ENCODE measurements at places on chromosomes 5 and 9. TPM values are rescaled to one million over a fixed set of nuclear protein-coding genes. Genes with fewer than 3 reads are reported as not detected.

- no peaks in the 10 kb centered on the region for H3K4me1 ChIP-seq
- no peak for DNase-seq
- no peaks in the 10 kb centered on the region for H3K36me3 ChIP-seq
- no peak overlapping the region for H3K4me3 ChIP-seq
- H3K27ac ChIP-seq = no peak overlapping the region
- H3K27me3 ChIP-seq = no peaks in the 10 kb centered on the region
Measured at GRCh38 chr9:135586601-135587109, 25.1 kb downstream of the PAEP start.

DNA sequence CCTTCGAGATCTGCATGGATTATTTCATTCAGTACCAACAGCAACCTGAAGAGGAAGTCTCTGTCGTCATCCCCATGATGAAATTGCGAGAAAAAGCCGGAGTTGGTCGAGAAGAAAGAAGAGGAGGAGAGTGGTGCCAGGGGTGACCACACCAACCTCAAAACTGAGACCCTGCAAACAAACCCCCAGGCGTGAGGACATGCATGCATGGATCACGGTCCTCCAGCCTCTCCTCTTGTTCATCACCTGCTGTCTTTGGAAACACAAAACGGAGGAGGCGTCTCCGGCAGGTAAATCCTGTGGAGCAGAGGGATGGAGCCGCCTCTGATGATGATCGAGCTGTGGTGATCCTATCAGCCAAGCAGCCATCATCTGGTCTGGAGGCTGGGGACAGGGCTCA, 114.4 kb upstream of the IRX2 start:
- no peak overlapping the region for H3K4me3 ChIP-seq
- no peaks in the 10 kb centered on the region for H3K36me3 ChIP-seq
- H3K27ac ChIP-seq = no peak overlapping the region
- no peak for DNase-seq
- no peaks in the 10 kb centered on the region for H3K27me3 ChIP-seq

GRCh38 chr5:83715236-83716065, 5.2 kb downstream of the HAPLN1 start:
- no peaks in the 10 kb centered on the region for H3K36me3 ChIP-seq
- H3K27ac ChIP-seq = no peak overlapping the region
- no peaks in the 10 kb centered on the region for H3K4me1 ChIP-seq
- DNase-seq = no peak
- H3K4me3 ChIP-seq = no peak overlapping the region

DNA sequence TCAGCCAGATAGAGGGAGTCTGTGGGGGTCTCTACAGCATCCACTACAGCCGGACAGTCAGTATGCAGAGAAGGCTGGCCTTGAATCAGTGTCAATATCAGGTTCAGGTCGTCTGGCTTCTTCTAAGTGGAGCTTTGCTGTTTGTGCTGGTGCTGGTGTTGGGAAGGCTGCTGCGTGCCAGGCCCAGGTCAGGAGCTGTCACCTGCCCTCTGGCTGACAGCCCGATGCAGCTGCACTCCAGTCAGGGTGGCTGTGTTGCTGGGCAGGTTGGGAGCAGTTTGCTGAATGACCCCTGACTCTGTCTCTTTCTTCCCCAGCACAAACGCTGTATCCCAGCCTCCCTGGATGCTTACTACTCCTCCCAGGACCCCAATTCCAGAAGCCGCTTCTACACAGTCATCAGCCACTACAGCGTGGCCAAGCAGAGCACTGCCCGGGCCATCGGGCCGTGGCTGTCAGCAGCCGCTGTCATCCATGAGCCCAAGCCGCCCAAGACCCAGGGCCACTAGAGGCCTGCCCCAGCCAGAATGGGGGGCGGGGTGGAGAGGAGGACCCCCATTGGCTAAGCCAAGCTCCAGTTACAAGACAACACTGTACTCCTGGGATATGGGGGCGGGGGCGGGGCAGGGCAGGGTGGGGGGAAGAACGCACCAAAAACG, 61.6 kb downstream of the NSG2 start:
- no peak for DNase-seq
- no peaks in the 10 kb centered on the region for H3K27me3 ChIP-seq
- H3K36me3 ChIP-seq = no peaks in the 10 kb centered on the region
- H3K4me3 ChIP-seq = no peak overlapping the region
- no peak overlapping the region for H3K27ac ChIP-seq

GRCh38 chr5:141969783-141970771, 1.2 kb downstream of the RNF14 start:
- H3K27ac ChIP-seq = peak overlapping the region; percentile 93
- H3K4me3 ChIP-seq = peak overlapping the region; percentile 91
- H3K4me1 ChIP-seq = peaks cover 20% of the 10 kb centered on the region
- DNase-seq = no peak

- DNase-seq = no peak
- H3K4me1 ChIP-seq = no peaks in the 10 kb centered on the region
- H3K27ac ChIP-seq = no peak overlapping the region
- H3K36me3 ChIP-seq = no peaks in the 10 kb centered on the region
- H3K27me3 ChIP-seq = peaks cover 2% of the 10 kb centered on the region
- no peak overlapping the region for H3K4me3 ChIP-seq
Measured at GRCh38 chr5:11197726-11198125, 436.7 kb upstream of the DAP start.

DNA sequence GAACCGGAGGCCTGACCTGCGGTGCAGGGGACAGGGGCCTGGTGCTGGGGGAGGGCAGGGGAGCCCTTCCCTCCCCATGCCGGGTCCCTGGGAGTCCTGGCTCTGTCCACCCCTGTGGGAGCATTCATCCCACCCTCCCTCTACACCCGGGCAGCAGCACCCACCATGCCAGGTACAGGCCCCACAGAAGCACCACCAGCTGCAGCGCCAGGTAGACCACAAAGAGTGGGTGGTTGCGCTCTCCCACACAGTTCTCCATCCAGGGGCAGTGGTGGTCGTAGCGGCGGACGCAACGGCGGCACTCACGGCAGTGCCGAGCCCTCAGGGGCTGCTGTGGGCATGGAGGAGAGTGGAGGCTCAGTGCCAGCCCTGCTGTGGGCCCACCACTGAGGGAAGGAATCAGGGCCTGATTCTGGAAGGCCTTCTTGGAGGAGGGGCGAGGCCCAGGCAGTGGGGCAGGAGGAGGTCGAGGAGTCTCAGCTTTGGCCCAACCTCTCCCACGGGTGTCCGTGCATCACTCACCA, 2.4 kb downstream of the ZDHHC12 start:
- peaks cover 5% of the 10 kb centered on the region for H3K36me3 ChIP-seq
- H3K4me3 ChIP-seq = no peak overlapping the region
- peaks cover 23% of the 10 kb centered on the region for H3K4me1 ChIP-seq
- no peaks in the 10 kb centered on the region for H3K27me3 ChIP-seq

DNA sequence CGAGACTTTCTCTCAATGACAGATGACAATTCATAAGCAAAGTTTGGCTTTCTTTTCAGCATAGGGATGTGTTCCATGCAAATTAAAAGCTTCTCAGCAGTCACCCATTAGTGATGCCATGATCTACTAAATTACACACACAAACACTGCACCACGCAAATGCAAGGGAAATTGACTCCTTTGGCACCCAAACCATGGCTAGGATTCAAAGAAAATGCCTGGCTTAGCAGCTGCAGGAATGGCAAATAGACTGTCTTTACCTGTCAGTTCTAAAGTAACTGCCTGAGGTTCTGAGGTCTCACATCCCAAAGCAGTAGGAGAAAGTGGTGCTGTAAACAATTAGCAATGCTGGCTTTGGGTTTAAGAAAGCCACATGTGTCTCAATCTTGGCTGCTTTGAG, 108.6 kb upstream of the ATP10B start:
- no peak overlapping the region for H3K4me3 ChIP-seq
- no peaks in the 10 kb centered on the region for H3K36me3 ChIP-seq
- H3K4me1 ChIP-seq = no peaks in the 10 kb centered on the region
- no peak for DNase-seq
- no peak overlapping the region for H3K27ac ChIP-seq

Gene ESM1
- polyA plus RNA-seq = 0.68 TPM

- no peak overlapping the region for H3K27ac ChIP-seq
- DNase-seq = peak; percentile 34
- H3K4me1 ChIP-seq = peaks cover 4% of the 10 kb centered on the region
- no peaks in the 10 kb centered on the region for H3K27me3 ChIP-seq
- no peaks in the 10 kb centered on the region for H3K36me3 ChIP-seq
- H3K4me3 ChIP-seq = no peak overlapping the region
Measured at GRCh38 chr5:80275347-80275746, 19.5 kb upstream of the SERINC5 start.

Gene KCNIP1
- not detected for polyA plus RNA-seq

- DNase-seq = no peak
- H3K27me3 ChIP-seq = no peaks in the 10 kb centered on the region
- no peak overlapping the region for H3K27ac ChIP-seq
- no peaks in the 10 kb centered on the region for H3K4me1 ChIP-seq
- H3K36me3 ChIP-seq = no peaks in the 10 kb centered on the region
Measured at GRCh38 chr5:66198837-66199236, 54.7 kb downstream of the SREK1 start.

Gene NPR3
- not detected for polyA plus RNA-seq

GRCh38 chr9:134010310-134011173, 14.7 kb upstream of the BRD3OS start:
- no peak overlapping the region for H3K27ac ChIP-seq
- DNase-seq = no peak
- no peaks in the 10 kb centered on the region for H3K27me3 ChIP-seq
- no peaks in the 10 kb centered on the region for H3K4me1 ChIP-seq
- H3K4me3 ChIP-seq = no peak overlapping the region

Gene KLHL9
- 12.8 TPM for polyA plus RNA-seq

GRCh38 chr9:88310310-88310980, 77.8 kb upstream of the SPIN1 start:
- no peak overlapping the region for H3K27ac ChIP-seq
- peaks cover 21% of the 10 kb centered on the region for H3K4me1 ChIP-seq
- DNase-seq = no peak
- no peaks in the 10 kb centered on the region for H3K27me3 ChIP-seq
- H3K4me3 ChIP-seq = no peak overlapping the region
- no peaks in the 10 kb centered on the region for H3K36me3 ChIP-seq

DNA sequence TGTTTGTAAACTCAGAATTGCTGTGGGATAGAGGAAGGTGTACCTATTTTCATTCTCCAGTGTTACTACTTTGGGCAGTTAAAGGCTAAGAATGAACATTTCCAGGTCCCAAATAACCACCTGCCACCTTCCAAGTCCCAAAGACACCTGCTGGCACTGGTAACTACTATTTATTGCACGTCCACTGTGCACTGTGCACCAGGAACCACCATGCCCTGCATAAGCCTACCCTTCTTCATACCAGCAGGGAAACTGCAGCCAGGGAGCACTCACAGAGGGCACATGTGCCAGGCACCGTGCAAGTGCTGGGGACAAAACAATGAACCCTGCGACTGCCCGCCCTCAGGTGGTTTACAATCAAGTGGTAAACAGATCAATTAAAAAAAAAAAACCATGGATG, 34.9 kb downstream of the RAPGEF1 start:
- no peak overlapping the region for H3K27ac ChIP-seq
- H3K4me3 ChIP-seq = peak overlapping the region; percentile 14
- H3K4me1 ChIP-seq = peaks cover 45% of the 10 kb centered on the region
- DNase-seq = no peak

DNA sequence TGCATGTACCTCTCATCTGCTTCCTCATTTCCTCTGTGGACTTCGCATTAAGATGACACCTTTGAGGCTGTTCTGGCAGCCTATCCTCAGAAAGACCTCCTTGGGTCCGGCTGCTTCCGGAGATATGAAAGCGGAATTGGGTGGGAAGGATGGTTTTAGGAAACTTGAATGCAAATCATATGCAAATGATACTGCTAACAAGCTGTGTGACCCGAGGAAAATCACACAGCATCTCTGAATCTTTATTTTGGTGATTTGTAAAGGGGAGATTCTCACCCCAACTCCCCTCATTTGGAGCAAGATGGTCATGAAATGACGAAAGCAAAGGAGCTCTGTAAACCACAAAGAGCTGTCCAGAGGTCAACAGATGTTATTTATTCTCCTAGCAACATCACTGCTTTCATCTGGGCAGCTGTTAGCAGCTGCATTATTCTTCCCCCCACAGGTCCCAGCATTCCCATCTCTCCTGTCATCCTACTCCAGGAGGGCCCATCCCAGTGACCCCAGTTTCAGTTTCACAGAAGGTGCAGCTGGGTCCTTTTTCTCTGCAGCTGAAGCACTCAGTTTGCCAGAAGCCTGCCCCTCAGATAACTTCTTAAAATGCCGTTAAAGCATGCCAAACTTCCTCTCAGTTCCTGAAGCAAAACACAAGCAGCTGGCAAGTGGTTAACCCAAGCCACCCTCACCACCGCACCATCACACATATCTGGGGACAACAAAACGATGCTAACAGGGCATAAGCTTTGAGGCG, 269.5 kb downstream of the SEC61B start:
- peaks cover 4% of the 10 kb centered on the region for H3K27me3 ChIP-seq
- H3K27ac ChIP-seq = no peak overlapping the region

Gene ODF2
- polyA plus RNA-seq = 19.8 TPM

- DNase-seq = no peak
- no peak overlapping the region for H3K27ac ChIP-seq
- no peaks in the 10 kb centered on the region for H3K4me1 ChIP-seq
- H3K4me3 ChIP-seq = no peak overlapping the region
Measured at GRCh38 chr5:32842813-32843530, 131.9 kb downstream of the NPR3 start.

Gene ATP6V0E1
- 499 TPM for polyA plus RNA-seq

GRCh38 chr9:21239911-21240310, at the start of gene IFNA14:
Gene IFNA14 (minus strand): TSS chr9:21240005. CDS start chr9:21239935, 70 bp downstream.
- H3K27me3 ChIP-seq = peaks cover 11% of the 10 kb centered on the region
- H3K36me3 ChIP-seq = no peaks in the 10 kb centered on the region

DNA sequence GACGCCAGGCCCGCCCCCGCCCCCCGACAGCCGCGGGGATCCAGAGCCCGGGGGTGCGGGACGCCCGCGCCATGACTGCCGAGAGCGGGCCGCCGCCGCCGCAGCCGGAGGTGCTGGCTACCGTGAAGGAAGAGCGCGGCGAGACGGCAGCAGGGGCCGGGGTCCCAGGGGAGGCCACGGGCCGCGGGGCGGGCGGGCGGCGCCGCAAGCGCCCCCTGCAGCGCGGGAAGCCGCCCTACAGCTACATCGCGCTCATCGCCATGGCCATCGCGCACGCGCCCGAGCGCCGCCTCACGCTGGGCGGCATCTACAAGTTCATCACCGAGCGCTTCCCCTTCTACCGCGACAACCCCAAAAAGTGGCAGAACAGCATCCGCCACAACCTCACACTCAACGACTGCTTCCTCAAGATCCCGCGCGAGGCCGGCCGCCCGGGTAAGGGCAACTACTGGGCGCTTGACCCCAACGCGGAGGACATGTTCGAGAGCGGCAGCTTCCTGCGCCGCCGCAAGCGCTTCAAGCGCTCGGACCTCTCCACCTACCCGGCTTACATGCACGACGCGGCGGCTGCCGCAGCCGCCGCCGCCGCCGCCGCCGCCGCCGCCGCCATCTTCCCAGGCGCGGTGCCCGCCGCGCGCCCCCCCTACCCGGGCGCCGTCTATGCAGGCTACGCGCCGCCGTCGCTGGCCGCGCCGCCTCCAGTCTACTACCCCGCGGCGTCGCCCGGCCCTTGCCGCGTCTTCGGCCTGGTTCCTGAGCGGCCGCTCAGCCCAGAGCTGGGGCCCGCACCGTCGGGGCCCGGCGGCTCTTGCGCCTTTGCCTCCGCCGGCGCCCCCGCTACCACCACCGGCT, 1.0 kb downstream of the FOXE1 start:
- H3K27ac ChIP-seq = no peak overlapping the region
- peaks cover 46% of the 10 kb centered on the region for H3K27me3 ChIP-seq
- peaks cover 45% of the 10 kb centered on the region for H3K4me1 ChIP-seq
- DNase-seq = peak; percentile 60

- H3K4me3 ChIP-seq = no peak overlapping the region
- H3K36me3 ChIP-seq = no peaks in the 10 kb centered on the region
- no peak for DNase-seq
- H3K4me1 ChIP-seq = no peaks in the 10 kb centered on the region
- no peak overlapping the region for H3K27ac ChIP-seq
Measured at GRCh38 chr9:16509997-16510396, 360.5 kb downstream of the BNC2 start.

Gene TMEFF1
- not detected for polyA plus RNA-seq

Gene DPH7
- 24.4 TPM for polyA plus RNA-seq

Data from CD4-positive, CD25-positive, alpha-beta regulatory T cell (primary cell).